NCI-H2171 (cell line): ENCODE measurements at places on chromosomes 12 and 14.

DNA sequence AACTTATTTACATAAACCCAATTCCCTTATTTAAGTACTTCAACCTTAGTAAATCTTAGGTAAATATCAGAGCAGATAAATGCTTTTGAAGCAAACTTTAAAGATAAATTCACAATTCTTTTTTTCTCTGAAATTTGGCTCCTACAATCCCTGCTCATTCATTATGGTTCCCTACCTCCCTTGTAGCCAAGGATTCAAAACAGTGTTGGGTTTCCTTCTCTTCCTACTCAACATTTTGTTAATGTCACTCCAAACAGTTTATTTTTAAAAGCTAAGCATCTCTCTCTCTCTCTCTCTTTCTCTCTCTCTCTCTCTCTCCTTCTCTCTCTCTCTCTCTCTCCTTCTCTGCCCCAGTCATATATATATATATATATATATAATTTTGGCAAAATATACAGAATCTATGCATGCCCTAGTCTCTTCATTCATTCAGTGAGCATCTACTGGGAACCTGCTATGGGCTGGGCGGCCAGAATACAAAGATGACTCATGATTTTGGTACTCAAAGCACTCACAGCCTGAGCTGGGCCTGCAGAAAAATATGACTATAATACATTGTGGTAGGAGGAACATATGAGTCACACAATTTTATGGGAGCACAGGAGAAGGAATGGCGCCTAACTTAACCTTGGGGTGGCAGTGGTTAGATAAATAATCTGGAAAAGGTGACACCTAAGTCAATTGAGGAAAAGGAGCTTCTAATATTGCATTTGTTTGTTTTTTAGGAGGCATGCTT, 123.7 kb upstream of the DHRS4 start:
- DNase-seq: no peak

GRCh38 chr12:130537051-130537450, 179.0 kb downstream of the RIMBP2 start:
- DNase-seq: no peak

DNA sequence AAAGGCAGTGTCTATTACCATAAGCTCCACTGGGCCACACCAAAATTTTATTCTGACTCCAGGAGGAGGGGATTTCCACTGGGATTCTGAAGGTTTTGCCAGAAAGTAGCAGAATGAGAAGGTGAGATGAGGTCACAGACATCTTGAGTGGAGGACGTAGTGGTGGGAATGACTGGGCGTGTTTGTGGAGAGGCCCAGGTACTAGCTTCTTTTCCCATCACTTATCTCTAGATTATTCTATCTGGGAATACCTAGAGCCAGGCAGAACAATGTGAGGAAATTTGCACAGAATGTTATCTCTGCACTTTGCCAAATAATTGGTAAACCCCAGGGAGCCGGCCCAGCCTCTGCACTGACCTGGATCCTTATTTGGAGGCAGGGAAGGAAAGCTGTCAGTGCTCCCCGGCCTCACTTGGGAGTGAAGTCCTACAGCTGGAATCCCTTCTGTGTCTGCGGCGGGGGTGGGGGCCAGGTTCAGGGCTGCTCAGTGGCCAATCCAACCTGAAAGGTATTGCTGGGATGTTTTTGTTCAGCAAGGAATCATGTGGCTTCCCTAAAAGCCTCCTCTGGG, 129.4 kb downstream of the C12orf75 start:
- DNase-seq: no peak

DNA sequence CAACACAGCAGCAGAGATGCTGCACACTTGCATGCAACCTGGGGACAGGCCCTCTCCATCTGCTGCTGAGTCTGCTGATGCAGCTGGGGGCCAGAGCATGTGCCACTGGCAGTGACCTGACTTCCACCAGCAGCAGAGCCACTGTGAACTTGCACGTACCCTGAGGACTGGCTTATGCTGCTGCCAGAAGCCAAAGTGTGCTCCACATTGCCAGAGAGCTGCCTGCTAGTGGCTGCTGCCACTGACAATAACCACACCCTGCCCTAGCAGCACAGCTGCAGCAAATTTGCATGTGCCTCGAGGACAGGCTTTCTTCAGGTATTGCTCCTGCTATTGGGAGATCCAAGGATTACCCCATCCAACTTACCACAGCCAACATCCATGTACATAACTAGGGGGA, 4.5 kb upstream of the PRR4 start:
- DNase-seq: no peak

- peak; percentile 84 for DNase-seq
These were observed at the start of the genes FOXA1 and TTC6 for GRCh38 chr14:37594971-37595808. FOXA1 (minus strand) TSS chr14:37595249; CDS start chr14:37594972, 277 bp downstream. TTC6 (plus strand) TSS chr14:37595629; CDS start chr14:37622065, 26,436 bp downstream.

DNA sequence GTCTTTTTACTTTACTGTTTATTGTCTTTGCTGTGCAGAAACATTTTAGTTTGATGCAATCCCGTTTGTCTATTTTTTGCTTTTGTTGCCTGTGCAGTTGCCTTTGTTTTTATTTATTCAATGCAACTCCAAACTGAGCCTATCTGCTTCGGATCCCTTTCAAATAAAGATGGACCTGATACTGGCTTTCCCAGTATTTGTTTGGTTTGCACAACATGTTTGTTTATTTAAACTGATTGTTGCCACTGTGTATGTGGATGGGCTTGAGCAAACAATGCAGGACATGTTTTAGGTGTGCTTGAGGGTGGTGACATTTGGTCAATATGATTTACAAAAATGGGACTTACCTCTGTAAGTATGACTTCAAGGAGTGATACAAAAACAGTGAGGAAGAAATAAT, 6.7 kb downstream of the TRHDE start:
- no peak for DNase-seq

GRCh38 chr12:22329621-22330020, 4.9 kb downstream of the ST8SIA1 start:
- DNase-seq: no peak

GRCh38 chr14:95193081-95193480, 35.8 kb upstream of the DICER1 start:
- DNase-seq: no peak

- DNase-seq: no peak
These were observed 441.1 kb downstream of the DPF3 start for GRCh38 chr14:72452774-72453173.

GRCh38 chr12:120834489-120835303, 69.5 kb downstream of the SPPL3 start:
- DNase-seq: no peak

DNA sequence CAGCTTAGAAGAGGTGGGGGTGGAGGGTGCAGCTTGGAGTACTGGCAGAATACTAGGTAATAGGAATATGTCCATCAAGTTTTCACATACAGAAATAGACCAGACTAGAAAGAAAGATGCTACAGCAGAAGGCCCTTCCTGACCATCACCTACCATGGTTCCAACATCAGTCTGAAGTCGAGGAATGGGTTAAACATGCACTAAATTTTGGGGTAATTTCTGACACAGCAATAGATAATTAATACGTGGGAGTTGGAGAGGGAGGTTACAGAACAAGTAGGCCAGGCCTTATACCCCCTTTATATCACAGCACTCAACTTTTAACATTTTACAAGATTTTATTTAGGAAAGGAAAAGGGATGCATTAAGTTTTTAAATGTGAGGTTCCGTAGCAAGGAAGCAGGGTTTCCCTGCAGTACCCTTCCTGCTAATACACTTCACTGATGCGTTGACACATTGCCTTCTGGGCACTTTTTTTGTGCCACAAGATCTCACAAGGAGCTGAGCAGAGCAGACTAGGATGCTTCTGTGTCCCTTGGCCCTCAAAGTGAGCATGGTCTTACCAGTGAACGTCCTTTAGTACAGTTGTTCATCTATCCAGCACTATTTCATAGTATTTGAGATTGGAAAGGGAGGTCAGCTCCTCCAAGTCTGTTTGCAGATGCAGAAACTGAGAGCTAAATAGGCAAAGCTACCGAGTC, 50.8 kb downstream of the EID3 start:
- DNase-seq: no peak

GRCh38 chr12:29796823-29797263, 13.1 kb upstream of the TMTC1 start:
- no peak for DNase-seq

- no peak for DNase-seq
These were observed 250.5 kb upstream of the FLRT2 start for GRCh38 chr14:85279407-85279806.

DNA sequence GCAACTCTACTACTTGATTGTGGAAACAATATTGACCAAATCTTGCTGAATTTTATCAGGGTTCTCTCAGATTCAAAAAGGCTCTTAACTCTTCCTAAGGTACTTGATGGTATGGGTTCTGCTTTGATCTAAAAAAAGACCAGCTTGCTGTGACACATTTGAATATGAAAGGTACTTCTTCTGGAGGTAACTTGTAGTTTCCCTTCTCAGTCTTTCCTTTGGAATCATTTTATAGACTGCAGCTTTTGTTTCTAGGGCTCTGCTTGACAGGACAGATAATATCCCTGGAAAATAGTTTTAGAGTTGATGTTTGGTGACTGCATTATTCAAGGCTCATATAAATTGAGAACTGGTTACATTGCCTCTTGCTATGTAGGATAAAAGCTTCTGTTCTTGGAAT, 251.9 kb downstream of the FUT8 start:
- no peak for DNase-seq

DNA sequence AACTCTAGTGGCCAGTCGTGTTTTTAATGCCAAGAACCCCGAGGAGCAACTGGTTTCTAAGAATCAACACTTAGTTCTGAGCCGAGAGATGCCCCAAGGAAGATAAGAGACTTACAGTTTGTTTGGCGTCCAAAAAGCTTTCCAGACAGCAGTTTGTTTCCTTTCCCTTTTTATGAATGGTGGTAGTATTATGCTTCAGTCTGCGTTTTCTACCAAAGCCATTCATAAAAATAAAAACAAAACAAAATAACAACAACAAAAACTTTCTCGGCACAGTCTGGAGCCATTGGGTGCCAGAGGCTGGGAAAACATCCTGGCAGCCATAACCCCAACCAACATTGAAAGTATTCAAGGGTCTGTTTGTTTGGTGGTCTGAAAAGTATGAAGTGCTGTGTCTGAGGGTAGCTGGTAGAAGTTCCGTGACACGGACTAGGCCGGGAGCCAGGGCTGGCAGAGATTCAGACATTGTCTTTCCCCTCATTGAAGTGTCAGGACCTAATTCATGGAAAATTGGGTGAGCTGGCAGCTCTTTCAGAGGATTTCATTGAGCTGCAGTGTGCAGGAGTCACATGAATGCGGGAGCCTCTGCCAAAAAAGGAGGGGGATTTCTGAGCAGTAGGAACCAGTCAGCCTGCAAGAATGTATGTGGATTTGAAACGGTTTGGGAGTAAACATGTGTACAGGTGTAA, 124.2 kb downstream of the HMGA2 start:
- no peak for DNase-seq

GRCh38 chr12:49092816-49093406, 1.7 kb downstream of the DHH start:
- no peak for DNase-seq

DNA sequence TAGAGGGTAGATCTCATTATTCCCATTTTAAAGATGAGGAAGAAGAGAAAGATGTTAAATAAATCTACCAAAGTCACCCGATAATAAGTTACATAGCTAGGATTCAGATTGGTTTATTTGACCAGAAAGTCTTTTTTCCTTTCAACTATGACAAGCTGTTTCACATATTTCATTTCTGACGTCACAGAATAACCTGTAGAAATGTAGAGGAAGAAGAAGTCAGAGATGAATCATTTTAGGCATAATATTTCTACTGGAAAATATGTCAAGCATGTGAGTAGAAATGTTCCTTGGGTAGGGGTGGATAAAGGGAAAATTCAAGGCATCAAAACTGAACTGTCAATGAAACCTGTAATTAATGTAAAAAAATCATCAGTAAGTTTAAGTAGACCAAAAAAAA, 107.0 kb downstream of the MGST1 start:
- DNase-seq: no peak

DNA sequence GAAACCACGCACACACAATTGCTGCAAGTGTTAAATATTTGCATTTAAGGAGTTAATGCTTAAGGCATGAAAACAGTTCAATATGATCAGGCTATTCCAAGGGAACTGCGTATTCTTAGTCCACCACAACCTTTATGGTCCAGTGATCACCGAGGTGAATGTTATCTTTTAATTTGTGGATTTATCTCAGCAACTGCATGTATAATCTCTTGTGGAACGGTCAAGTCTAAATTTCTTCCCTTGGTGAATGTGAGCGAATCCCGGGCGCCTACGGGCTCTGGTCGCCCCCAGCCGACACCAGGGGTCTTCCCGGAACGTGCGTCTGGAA, 999 bp upstream of the AK7 start:
- no peak for DNase-seq

- no peak for DNase-seq
These were observed 506.0 kb upstream of the TMEM132C start for GRCh38 chr12:127760996-127761395.

- DNase-seq: no peak
These were observed 16.9 kb downstream of the MEG3 start for GRCh38 chr14:100842799-100843198.

- no peak for DNase-seq
These were observed 75.3 kb downstream of the PPFIA2 start for GRCh38 chr12:81683881-81684280.

DNA sequence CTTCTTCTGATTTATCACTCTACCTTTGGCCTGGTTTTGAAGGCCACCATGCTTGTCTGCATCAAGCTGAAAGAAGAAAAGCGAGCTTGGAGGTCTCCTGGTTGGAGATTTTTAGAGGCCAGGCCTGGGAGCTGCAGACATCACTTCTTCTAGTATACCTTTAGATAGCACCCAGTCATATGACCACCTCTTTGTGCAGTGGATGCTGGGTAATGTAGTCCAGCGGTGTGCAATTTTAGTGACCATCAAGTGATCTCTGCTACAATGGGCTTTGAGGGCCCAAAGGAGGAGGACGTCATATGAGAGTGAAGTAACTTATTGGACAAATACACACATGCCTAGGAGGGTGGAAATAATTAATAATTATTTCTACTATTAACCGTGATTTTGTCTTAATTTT, 15.2 kb upstream of the WNT5B start:
- DNase-seq: no peak

DNA sequence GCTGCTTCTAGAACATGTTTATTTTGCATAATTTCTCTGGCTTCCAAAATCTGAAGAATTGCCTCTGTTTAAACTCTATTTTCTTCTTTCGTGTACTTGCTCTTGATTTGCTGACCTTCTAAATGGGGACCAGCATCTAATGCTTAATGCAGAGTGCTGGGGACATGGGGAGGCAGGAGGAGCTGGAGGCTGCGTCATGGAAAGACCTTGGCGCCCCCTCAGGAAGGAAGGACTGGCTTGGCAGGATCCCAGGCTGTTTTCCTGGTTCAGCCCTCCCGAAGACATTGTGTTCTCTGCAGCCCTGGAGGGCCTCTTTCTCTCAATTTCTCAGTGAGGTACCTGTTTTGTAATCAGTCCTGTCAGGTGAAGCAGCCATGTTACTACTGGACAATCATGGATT, 5.5 kb downstream of the PRKCH start:
- DNase-seq: no peak

DNA sequence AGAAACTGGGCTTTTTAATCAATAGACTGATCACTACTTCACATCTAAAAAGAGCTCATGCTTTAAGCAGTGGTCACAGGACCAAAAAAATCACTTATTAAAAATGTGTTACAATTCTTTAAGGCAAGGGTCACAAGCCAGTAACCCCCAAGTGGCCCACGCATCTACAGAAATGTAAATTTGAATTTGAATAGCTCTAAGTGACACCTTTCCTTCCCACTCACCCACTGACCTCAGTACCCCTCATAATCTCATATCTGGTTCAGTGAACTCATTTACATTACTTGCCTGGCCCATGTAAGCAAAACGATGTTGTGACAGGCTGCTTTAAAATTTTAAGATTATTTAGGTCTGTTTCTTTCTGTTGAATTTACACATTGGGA, 27.4 kb downstream of the NELL2 start:
- no peak for DNase-seq
